ENCODE measurements at places on chromosomes 7 and 10.

GRCh38 chr10:119246862-119247549 is 39.6 kb downstream of the GRK5 start:
- DNase-seq, result no peak

- no peak for DNase-seq
Observed at GRCh38 chr7:490461-491291, 29.0 kb downstream of the PDGFA start.

GRCh38 chr7:139693651-139694388 is 84.0 kb downstream of the HIPK2 start:
- no peak for DNase-seq

DNA sequence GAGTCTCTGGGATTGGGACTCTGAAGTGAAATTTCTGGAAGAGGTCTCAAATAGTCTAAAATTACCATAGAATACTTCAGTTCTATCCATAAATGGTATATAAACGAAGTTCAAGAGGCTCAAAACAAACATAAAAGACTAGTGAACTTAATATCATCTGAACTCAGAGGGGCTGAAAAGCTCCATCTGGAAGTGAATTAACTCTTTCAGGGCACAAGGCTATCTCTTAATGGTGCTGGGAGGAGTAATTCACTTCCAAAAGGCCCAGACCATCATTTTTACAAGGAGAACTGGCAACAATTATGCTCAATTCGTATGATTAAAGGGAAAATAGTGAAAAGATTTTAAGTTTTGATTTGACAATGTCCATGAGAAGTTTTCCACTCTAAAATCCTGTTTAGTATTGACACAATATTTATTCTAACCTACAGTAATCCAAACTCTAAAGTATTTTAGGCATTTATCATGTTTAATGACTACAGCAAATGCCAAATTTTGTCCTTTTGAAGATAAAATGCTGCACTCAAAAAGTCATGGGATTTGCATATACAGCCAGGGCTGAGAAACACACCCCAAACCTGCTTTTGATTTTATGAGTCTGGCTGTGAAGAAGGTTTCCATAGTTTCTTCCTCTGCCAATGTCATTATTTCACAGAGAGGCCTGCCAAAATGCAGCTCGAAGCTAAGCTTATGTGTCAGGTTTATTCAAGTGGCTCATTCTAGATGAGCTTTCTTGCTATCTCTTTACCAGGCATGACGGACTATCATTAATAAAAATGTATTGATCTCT is 143.9 kb downstream of the HIBADH start:
- no peak for DNase-seq

Data from LoVo (cell line).